ENCODE measurements at places on chromosomes 3 and 15. TPM values are rescaled to one million over a fixed set of nuclear protein-coding genes. Genes with fewer than 3 reads are reported as not detected.

The NRROS gene
- 8.8 TPM for total RNA-seq

DNA sequence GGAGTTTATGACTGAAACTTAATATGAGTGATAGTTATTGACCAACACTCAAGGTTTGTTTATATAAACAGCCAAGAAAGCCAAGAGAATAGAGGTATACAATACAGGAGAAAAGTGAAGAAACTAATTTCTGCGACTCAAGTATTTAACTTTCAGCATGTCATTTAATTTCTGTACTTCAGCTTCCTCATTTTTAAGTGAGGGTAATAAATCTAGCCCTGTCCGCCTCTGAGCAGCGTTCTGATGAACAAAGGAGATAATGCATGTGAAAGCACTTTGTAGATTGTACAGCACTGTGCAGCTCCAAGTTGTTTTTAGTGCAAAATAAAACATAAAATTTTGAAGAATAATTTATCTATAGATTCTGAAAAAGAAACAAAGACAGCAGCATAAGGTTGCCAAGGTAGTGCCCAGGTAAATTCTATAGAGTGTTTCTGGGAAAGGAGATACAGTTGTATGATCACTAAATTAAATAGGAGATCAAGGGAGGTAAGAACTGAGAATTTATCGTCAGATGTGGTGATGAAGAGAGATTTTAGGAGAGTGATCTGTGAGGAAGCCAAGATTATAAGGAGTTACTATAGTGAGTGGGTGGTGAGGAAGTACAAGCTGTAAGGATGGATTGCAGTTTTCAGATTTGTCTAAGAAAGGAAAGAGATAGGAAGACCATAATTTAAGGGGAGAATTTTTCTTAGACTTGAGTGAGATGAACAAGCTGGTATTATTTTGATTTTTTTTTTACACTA lies 71.3 kb downstream of the RASA2 start:
- H3K4me3 ChIP-seq: no peak overlapping the region
- no peak overlapping the region for H3K27ac ChIP-seq
- no peaks in the 10 kb centered on the region for H3K27me3 ChIP-seq
- no peaks in the 10 kb centered on the region for H3K4me1 ChIP-seq

- DNase-seq: no peak
- H3K27ac ChIP-seq: no peak overlapping the region
- no peaks in the 10 kb centered on the region for H3K27me3 ChIP-seq
- H3K4me1 ChIP-seq: 0 out of 2 replicates have a peak, but pooled peaks cover 11% of the 10 kb centered on the region
- H3K36me3 ChIP-seq: peaks cover 2% of the 10 kb centered on the region
These were observed 4.7 kb downstream of the CDAN1 start for GRCh38 chr15:42732095-42732827.

DNA sequence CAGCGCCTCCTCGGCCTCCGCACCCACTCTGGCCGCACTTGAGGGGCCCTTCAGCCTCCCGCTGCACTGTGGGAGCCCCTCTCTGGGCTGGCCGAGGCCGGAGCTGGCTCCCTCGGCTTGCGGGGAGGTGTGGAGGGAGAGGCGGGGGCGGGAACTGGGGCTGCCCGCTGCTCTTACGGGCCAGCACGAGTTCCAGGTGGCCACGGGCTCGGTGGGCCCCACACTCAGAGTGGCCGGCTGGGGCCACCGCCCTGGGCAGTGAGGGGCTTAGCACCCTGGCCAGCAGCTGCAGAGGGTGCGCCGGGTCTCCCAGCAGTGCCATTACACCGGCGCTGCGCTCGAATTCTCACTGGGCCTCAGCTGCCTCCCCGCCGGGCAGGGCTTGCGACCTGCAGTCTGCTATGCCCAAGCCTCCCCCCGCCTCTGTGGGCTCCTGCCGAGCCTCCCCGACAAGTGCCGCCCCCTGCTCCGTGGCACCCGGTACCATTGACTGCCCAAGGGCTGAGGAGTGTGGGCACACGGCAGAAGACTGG lies 167.1 kb upstream of the PLSCR5 start:
- H3K4me3 ChIP-seq: no peak overlapping the region
- H3K27me3 ChIP-seq: no peaks in the 10 kb centered on the region
- DNase-seq: no peak
- no peak overlapping the region for H3K27ac ChIP-seq

DNA sequence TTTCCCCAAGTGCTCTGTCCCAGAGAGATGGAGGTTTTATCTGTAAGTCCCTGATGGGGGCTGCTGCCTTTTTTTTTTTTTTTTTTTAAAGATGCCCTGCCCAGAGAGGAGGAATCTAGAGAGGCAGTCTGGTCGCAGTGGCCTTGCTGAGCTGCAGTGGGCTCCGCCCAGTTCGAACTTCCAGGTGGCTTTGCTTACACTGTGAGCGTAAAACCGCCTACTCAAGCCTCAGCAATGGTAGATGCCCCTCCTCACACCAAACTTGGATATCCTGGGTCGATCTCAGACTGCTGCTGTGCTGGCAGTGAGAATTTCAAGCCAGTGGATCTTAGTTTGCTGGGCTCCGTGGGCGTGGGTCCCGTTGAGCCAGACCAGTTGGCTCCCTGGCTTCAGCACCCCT lies 51.6 kb downstream of the SLC2A2 start:
- no peaks in the 10 kb centered on the region for H3K27me3 ChIP-seq
- H3K36me3 ChIP-seq: no peaks in the 10 kb centered on the region
- DNase-seq: no peak
- H3K4me1 ChIP-seq: no peaks in the 10 kb centered on the region

GRCh38 chr3:45682786-45683185 lies 6.4 kb upstream of the SACM1L start:
- H3K4me3 ChIP-seq: no peak overlapping the region
- no peak for DNase-seq
- no peaks in the 10 kb centered on the region for H3K4me1 ChIP-seq
- H3K36me3 ChIP-seq: 0 out of 2 replicates have a peak, but pooled peaks cover 2% of the 10 kb centered on the region
- H3K27ac ChIP-seq: no peak overlapping the region
- no peaks in the 10 kb centered on the region for H3K27me3 ChIP-seq

All from Panc1 (cell line).